NCI-H1105 treated with DMSO at 0.1 percent for 48 hours (cell line): ENCODE measurements at places on chromosomes 4 and X.

DNA sequence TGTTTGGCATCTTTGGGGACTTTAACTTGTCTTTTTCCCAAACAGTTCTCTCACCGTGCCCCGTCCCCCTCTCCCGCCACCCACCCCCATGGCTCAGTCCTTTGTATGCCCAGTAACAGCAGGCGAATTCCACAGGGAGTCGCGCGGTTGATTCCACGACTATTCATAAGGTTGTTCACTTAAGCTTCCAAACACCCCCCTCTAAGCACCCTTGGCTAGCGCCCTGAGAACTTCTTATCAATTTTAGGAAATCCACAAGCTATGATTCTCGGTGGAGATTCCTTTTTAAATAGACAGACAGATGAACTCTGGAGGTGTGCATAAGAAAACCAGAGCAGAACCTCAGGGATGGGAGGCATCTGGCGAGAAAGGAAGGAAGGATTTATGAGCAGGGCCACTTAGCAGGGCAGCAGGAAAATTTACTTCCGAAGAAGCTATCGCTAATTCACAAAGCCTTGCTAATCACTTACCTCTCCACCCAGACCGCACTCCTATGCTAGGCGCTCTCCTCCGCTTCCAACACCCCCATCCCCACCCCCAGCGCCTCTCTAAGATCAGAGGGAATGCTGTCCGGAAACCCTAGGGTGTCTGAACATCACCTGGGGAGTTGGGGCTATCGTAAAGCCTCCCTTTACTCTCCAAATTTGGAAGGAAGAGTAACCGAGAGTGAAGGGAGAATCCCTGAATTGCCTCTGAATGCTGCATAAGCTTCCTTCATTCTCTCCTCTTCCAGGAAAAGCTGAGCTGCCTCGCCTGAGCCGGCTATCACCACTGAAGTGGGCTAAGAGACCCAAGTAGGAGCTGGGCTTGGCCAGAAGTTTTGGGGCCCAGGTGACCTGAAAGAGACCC is 1.7 kb downstream of the UNC5C start:
- no peak for DNase-seq

- no peak for DNase-seq
Measured at GRCh38 chr4:123790681-123791080, 394.1 kb downstream of the SPRY1 start.

GRCh38 chr4:121978172-121978516 is 26.3 kb upstream of the TRPC3 start:
- no peak for DNase-seq

DNA sequence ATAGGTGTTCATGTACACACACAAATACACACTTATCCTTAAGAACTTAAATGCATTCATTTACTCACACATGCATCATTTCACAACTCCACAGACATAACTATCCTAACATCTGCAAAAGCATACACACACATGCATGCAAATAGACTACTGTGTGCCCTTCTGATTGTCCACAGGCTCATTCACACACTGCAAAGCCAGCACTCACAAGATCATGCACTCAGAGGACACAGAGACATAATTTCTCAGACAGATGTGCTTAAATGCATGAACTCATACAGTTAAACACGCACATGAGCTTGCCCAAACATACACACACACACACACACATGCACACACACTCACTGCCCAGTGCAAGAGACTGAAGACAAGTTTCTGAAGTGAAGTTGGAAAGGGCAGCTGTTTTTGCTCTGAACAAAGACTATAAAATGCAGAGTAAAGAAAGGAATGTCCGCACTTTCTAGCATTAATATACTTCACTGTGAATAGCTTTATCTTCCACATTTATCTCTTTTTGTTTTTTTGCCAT is 1018.0 kb upstream of the HS3ST1 start:
- DNase-seq, result no peak

- DNase-seq, result no peak
Measured at GRCh38 chr4:79653871-79654270, 245.8 kb upstream of the GK2 start.

- no peak for DNase-seq
Measured at GRCh38 chr4:105400901-105401677, 72.8 kb downstream of the PPA2 start.

GRCh38 chr4:128068918-128069317 is 7.8 kb downstream of the LARP1B start:
- DNase-seq, result no peak

DNA sequence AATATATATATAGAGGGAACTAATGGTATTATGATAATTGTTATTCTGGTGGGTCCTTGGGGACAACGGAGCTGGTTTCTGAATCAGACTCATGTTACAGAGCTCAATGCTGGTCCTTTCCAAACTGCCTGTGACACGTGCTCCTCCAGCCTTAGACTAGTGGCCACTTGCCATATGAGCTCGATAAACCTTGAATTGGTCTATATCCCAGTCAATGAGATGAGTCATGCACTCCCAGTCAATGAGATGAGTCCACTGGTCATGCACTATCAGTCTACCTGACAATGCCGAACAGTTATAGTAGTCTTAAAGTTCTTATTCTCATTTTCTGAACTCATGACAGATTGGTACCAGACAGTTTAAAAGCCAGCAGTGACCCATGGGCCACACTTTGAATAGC is 325.2 kb downstream of the LDB2 start:
- DNase-seq, result no peak

GRCh38 chr4:174016251-174016650 is 267.2 kb downstream of the FBXO8 start:
- no peak for DNase-seq
